ENCODE measurements at places on chromosomes 4 and X.

GRCh38 chrX:77917294-77917933, 6.9 kb downstream of the ATP7A start:
- DNase-seq = no peak

- no peak for DNase-seq
Observed at GRCh38 chrX:94676285-94676684, 1002.3 kb downstream of the FAM133A start.

DNA sequence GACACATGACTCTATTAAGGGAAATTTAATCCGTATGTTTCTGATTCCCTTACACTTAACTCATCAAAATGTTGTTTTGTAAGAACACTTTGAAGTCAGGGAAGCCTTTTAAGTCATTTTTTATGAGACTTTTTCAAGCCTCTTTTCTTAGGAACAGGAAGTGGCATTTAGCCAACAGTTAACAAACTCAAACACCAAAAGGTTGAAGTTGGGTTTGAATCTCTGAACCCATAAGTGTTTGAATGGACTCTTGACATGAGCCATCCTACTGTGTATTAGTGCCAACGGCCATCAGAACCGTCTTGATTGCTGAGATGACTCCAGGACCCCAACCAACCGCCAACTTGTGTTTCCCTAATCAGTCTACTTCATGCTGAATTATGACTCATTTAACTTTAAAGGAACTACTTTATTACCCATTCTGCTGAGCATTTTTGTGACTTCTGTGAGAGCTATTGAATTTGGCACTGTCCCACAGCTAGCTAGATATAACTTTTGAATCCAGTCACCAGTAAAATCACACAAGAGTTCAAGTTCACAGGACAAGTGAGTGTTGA, 209.1 kb upstream of the FAT1 start:
- no peak for DNase-seq

DNA sequence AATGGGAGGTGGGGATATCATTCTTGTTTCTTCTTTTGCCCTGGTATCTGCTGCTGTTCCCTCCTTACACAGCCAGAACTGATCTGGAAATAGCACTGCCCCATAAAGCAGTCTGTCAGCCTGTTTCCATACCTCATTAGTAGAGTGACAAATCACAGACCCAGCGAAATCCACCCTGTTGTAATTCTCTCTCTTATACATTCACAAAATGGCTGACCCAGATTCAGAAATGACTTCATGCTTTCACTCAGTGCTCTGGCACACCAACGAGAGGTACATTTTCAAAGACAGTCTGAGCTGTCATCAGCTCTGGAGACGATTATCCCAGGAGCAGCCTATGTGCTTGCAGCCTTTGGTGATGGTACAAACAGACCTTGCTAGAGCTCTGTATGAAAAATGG, 164.6 kb downstream of the AFF2 start:
- DNase-seq = no peak

DNA sequence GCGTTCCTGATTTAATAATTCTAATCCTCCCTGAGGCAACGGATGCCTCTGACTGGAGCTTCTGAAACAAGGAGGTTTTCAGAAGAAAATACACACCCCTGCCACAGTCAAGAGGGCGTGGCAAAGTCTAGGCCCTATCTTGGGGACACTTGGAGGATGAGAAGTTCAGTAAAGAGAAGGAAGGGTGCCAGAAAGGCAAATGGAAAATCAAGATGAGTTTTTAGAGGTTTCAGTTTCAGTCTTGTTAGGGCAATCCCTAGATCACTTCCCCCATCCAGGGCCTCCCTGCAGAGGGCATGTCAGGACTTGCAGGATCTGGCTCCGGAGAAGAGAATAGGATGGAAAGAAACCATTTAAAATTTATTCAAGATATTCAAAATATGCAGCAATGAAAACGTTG, 28.5 kb upstream of the FGF2 start:
- DNase-seq = no peak

GRCh38 chr4:29295280-29295679, 1424.9 kb upstream of the PCDH7 start:
- no peak for DNase-seq

GRCh38 chr4:7313347-7313811, 121.0 kb downstream of the SORCS2 start:
- no peak for DNase-seq

- DNase-seq = no peak
Observed at GRCh38 chr4:86108834-86109233, 251.0 kb downstream of the MAPK10 start.

DNA sequence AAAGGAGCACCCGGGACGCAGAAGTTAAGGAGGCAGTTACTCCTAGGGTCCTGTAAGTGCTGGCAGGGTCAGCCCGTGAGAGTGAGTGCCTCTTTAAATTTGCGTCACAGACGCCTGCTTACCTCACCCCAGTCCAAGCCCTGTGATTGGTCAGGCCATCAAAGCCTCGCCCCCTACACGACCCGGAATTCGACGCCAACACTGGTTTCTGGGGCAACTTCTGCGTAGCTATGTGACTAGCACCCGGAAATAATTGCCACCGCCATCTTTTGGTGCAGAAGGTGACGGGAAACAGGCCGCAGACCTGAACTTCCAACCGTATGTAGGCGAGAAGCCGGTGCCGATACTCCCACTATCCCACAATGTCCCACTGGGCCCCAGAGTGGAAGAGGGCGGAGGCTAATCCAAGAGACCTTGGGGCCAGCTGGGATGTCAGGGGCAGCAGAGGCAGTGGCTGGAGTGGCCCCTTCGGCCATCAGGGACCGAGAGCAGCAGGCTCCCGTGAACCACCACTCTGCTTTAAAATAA, at the start of gene DDX53:
Gene DDX53 (plus strand): TSS at position 265 of the 528 bp plus-strand sequence. CDS start 98 bp downstream, at position 363.
- DNase-seq = no peak

DNA sequence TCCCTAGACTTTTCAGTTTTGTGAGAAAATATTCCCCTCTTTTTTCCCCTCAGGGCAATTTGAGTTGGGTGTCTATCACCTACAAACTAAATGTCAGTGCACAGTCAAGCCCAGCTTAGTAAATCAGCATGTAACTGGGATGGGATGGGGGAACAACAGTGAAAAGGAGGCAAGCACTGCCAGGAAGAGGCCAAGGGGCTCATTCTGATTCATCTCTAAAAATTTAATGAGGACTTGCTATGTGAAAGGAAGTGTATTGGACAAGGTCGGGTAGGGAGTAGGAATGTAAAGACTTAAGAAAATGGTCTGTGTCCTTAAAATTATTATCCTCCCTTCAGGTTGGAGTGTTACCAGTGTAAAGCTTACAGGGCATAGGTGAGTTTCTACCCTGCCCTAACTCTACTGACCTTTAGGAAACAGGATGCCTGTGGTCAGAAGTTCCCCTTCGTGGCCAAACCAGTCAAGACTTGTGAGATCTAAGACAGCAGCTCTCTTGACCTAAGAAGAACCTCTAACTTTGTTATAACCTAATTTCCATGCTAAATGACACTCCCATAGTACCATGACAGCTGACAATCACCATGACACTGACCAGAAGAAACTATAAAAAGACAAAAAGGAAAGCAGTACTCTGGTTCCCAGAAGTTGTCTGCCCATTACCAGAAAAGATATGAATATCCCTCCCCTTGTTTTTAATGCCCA, 194.4 kb upstream of the LDB2 start:
- DNase-seq = no peak

- DNase-seq = no peak
Observed at GRCh38 chrX:105876658-105877057, 54.3 kb downstream of the NRK start.

DNA sequence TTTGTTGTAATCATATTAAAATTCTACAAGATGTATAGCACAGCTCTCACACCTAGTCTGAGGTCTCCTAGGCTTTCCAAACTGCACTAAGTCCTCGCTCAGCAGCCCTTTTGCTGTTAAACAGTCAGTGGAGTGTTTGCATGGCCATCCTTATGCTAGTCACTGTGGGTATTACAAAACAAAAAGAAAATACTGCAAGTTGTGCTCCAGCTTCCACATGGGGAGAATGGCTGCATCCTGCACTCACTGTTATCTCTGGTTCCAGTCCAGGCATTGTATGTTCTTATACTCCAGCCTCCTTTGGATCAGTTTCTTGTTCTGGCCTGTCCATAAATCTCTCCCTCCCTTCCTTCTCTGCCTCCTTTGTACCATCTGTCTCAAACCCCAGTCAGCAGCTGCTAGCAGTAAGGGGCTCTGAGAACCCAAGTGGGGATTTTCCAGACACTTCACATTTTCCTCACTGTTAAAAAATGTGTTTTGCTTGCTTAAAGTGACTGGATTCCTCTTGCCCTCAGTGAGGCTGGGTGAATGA, 38.5 kb upstream of the BMP15 start:
- no peak for DNase-seq

DNA sequence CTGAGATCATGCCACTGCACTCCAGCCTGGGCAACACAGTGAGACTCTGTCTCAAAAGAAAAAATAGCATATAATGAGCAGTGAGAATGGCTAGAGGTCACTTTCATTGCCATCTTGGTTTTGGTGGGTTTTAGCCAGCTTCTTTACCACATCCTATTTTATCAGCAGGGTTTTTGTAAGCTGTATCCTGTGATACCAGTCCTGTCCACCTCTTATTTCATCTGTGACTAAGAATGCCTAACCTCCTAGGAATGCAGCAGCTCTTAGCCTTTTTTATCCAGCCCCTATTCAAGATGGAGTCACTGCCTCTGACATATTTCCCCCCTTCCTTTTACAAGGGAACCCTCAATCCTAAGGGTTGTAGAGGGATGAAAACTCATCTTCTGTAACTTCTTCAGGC, 26.1 kb upstream of the IGFBP7 start:
- DNase-seq = no peak

- no peak for DNase-seq
Observed at GRCh38 chr4:123462007-123462406, 65.4 kb downstream of the SPRY1 start.

- DNase-seq = no peak
Observed at GRCh38 chr4:102153391-102153790, 191.9 kb downstream of the SLC39A8 start.

DNA sequence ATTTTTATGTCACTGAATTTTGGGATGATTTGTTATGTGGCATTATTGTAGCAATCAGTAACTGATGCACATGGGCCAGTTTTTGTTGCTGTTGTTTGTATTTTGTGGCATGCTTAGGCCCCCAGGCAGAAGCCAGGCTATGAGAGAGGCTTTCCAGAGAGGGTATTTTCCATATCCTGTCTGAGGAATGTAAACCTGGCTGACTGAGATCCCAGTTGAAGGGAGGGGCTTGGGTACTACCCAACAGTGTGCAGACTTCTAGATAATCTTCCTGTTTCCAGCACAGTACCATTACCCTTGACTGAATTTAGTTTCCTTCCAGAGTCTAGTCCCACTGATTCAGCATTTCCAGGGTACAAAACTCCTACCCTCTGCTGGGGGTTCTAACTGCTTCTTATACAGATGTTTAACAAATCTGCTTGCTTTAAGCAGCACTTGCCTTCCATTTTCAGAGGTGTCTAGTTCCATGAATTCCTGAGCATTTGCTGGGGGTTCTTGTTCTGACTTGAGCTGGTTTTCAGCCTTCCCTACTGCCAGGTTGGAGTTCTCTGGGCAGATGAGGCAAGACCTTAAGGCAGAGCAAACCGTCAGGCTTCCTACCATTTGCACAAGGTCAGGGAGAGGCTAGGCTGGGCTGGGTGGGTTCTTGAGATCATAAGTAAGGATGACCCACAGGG, 104.7 kb upstream of the EGFL6 start:
- no peak for DNase-seq

- DNase-seq = no peak
Observed at GRCh38 chr4:140343303-140343702, 30.1 kb upstream of the SCOC start.

DNA sequence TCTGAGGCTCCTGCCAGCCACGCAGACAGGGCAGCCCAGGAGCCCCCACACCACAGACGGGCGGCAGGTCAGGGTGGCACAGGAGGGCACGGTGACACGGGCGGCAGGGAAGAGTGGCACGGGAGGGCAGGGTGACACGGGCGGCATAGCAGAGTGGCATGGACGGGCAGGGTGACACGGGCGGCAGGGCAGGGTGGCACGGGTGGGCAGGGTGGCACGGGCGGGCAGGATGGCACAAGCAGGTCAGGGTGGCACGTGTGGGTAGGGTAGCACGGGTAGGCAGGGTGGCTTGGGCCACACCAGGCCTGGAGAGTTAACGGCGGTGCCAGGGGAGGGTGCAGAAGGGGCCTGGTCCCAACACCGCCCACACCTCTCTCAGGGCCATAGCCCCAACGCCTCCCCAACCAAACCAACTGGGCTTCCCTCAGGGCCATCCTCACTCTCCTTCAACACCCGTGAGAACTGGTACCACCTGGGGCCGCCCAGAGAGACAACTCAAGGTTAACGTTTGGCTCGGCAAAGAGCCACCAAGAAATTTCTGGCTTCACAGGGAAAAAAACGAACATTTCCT, 3.4 kb downstream of the CTBP1 start:
- no peak for DNase-seq

- no peak for DNase-seq
Observed at GRCh38 chr4:40887764-40888131, 138.0 kb downstream of the NSUN7 start.

DNA sequence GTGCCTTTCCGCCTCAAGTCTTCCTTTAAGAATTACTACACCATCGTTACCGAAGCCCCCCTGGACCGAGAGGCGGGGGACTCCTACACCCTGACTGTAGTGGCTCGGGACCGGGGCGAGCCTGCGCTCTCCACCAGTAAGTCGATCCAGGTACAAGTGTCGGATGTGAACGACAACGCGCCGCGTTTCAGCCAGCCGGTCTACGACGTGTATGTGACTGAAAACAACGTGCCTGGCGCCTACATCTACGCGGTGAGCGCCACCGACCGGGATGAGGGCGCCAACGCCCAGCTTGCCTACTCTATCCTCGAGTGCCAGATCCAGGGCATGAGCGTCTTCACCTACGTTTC, 2.2 kb downstream of the PCDH10 start:
- DNase-seq = no peak

- DNase-seq = no peak
Observed at GRCh38 chrX:67893931-67894330, 350.1 kb downstream of the AR start.

DNA sequence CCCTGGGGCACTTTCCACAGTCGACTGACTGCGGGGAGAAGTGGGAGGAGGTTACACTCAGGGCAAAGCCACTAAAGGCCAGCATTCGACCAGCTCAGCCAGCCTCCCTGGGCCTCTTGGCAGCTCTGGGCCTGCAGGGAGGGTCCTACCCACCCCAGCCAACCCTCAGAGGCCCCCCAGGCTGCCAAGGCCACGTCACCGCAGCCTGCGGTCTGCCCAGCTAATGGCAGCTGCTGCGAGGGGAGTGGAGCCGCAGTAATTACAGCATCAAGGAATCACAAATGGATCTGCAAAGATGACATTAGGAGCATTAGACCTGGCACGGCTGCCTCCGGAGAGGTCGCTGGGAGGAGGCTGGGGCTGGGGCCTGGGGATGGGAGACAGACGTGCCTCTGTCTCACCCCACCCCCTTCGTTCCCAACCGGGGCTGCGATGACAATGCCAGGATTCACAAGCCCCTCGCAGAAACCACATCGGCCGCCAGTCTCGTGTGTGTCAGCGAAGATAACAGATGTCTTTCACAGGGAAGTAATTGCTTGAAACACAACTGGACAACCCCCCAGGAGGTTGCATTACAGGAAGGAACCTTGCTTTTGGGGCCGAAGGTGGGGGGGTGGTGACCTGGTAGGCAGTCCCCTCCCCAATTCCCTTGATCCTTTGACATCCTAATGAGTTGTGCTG, 367.6 kb downstream of the BCOR start:
- no peak for DNase-seq

- no peak for DNase-seq
Observed at GRCh38 chr4:19531906-19532848, 719.5 kb upstream of the SLIT2 start.

Data from stimulated activated CD8-positive, alpha-beta memory T cell treated with anti-CD3 and anti-CD28 coated beads, Interleukin-2, amount 100 ng/mL, for 48 hours (primary cell).